ENCODE measurements at places on chromosomes 16 and 17.

GRCh38 chr17:41773190-41773588 is 13.3 kb downstream of the JUP start:
- DNase-seq, result no peak

DNA sequence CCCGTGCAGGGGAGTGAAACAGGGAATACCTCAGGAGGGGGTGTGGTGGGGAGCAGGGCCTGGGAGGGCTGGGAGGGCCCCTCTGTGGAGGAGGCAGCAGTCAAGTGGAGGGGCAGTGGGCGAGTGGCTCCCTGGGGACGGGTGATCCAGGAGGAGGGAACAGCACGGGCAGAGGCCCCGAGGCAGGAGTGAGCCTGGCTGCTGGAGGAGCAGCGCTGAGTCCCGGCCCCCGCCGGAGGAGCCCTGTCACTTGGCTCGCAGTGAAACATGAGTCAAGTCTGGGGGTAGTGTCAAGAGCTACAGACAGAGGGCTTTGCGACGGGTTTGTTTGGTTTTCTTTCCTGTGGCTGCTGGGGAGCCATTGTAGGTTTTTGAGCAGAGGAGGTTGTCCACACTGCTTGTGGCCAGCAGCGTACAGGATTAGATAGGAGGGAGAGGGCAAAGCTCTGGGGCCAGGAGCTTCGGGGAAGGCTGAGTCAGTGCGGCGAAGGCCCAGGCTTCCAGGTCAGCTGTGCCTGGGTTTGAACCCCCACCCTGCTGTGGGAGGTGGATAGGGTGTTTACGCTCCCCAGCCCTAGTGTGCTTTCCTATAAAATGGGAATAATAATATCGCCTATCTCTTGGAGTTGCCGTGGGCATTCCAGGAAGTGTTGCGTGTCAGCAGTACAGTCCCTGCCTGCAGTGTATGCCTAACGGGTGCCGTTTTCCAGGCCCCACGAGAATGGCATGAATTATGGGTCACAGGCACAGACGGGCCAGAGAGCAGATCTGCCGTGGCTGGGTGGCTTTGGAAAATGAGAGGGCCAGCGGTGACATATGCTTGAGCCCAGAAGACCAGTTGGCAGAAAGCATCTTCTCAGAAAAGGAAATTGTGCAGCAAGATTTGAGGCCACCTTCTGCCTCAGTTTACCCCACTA is 115.9 kb upstream of the CIBAR2 start:
- DNase-seq, result no peak

GRCh38 chr16:19868421-19868820 is 16.2 kb downstream of the GPRC5B start:
- DNase-seq, result no peak

- DNase-seq, result no peak
Observed at GRCh38 chr17:48800626-48801217, 16.3 kb downstream of the TTLL6 start.

- DNase-seq, result peak; percentile 42
Observed at GRCh38 chr16:65117811-65118448, 3.9 kb downstream of the CDH11 start.

GRCh38 chr16:51757124-51757470 is 606.0 kb upstream of the SALL1 start:
- no peak for DNase-seq

GRCh38 chr17:4673986-4674684 is 29.8 kb downstream of the PELP1 start:
- no peak for DNase-seq

Measured in retinal pigment epithelial cell (primary cell).